ENCODE measurements at places on chromosomes 16 and 17. TPM values are rescaled to one million over a fixed set of nuclear protein-coding genes. Genes with fewer than 3 reads are reported as not detected.

TERB1 gene
- 0.07 TPM for total RNA-seq

CMC2 gene
- total RNA-seq = 96.7 TPM

RFWD3 gene
- 41.2 TPM for total RNA-seq

MT1M gene
- total RNA-seq = 0.18 TPM

ZPBP2 gene
- total RNA-seq = not detected

KIF1C gene
- total RNA-seq = 108 TPM

POLR3K gene
- 33.0 TPM for total RNA-seq

ENPP7 gene
- total RNA-seq = not detected

NLRP1 gene
- total RNA-seq = 2.3 TPM

NXPH3 gene
- total RNA-seq = 1.9 TPM

SLFN11 gene
- total RNA-seq = 5.9 TPM

TBKBP1 gene
- 4.5 TPM for total RNA-seq

ABCA10 gene
- 0.06 TPM for total RNA-seq

MEIOC gene
- total RNA-seq = 1.8 TPM

PRAC2 gene
- total RNA-seq = not detected

TP53TG3F gene
- 0.06 TPM for total RNA-seq

SAP30BP gene
- total RNA-seq = 123 TPM

ACE gene
- total RNA-seq = 3.4 TPM

MMP28 gene
- 8.8 TPM for total RNA-seq

CACNG4 gene
- total RNA-seq = 15.0 TPM

SLC35G6 gene
- not detected for total RNA-seq

PRSS8 gene
- 1.4 TPM for total RNA-seq

PIK3R6 gene
- total RNA-seq = not detected

NPIPA8 gene
- 1.1 TPM for total RNA-seq

PPM1E gene
- 0.02 TPM for total RNA-seq

SLC6A2 gene
- total RNA-seq = 0.07 TPM

OTOP2 gene
- 0.09 TPM for total RNA-seq

GAST gene
- 0.50 TPM for total RNA-seq
